ENCODE measurements at places on chromosomes 1 and 21. TPM values are rescaled to one million over a fixed set of nuclear protein-coding genes. Genes with fewer than 3 reads are reported as not detected.

- no peak overlapping the region for H3K27ac ChIP-seq
- no peaks in the 10 kb centered on the region for H3K4me1 ChIP-seq
- no peak overlapping the region for H3K4me3 ChIP-seq
- H3K27me3 ChIP-seq, result peaks cover 4% of the 10 kb centered on the region
- H3K36me3 ChIP-seq, result no peaks in the 10 kb centered on the region
These were observed 40.4 kb downstream of the TRIM11 start for GRCh38 chr1:228366062-228366865.

CHI3L2 gene
- not detected for total RNA-seq

GRCh38 chr1:157044326-157044725, 1.2 kb downstream of the ARHGEF11 start:
- H3K27ac ChIP-seq, result peak overlapping the region; percentile 2
- no peaks in the 10 kb centered on the region for H3K27me3 ChIP-seq
- DNase-seq, result no peak
- peak overlapping the region; percentile 94 for H3K4me3 ChIP-seq
- H3K36me3 ChIP-seq, result no peaks in the 10 kb centered on the region

GRCh38 chr1:15214527-15214926, 32.5 kb upstream of the FHAD1 start:
- H3K4me1 ChIP-seq, result peaks cover 11% of the 10 kb centered on the region
- no peak overlapping the region for H3K27ac ChIP-seq
- peaks cover 5% of the 10 kb centered on the region for H3K36me3 ChIP-seq
- H3K27me3 ChIP-seq, result no peaks in the 10 kb centered on the region
- no peak for DNase-seq
- no peak overlapping the region for H3K4me3 ChIP-seq

CSMD2 gene
- 0.27 TPM for total RNA-seq

SLC44A5 gene
- 15.4 TPM for total RNA-seq

DNA sequence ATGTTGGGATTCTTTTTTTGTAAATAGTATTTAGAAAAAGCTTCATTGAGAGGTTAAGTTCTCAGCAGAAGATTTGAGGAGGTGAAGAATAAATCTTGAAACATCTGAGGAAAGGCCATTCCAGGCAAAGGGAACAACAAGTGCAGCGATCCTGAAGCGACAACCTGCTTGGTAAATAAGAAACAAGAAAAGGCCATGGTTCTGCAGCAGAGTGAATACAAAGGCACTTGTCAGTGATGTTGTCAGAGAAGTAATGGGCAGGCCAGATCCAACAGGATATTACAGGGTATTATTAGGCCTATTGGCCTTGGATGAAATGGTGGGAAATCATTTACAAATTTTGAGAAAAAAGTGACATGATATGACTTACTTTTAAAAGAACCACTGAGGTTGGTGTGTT, 960.0 kb downstream of the PLA2G4A start:
- H3K4me1 ChIP-seq, result peaks cover 8% of the 10 kb centered on the region
- H3K27me3 ChIP-seq, result no peaks in the 10 kb centered on the region
- H3K36me3 ChIP-seq, result no peaks in the 10 kb centered on the region
- H3K4me3 ChIP-seq, result no peak overlapping the region

FOXD3 gene
- 0.39 TPM for total RNA-seq

DNA sequence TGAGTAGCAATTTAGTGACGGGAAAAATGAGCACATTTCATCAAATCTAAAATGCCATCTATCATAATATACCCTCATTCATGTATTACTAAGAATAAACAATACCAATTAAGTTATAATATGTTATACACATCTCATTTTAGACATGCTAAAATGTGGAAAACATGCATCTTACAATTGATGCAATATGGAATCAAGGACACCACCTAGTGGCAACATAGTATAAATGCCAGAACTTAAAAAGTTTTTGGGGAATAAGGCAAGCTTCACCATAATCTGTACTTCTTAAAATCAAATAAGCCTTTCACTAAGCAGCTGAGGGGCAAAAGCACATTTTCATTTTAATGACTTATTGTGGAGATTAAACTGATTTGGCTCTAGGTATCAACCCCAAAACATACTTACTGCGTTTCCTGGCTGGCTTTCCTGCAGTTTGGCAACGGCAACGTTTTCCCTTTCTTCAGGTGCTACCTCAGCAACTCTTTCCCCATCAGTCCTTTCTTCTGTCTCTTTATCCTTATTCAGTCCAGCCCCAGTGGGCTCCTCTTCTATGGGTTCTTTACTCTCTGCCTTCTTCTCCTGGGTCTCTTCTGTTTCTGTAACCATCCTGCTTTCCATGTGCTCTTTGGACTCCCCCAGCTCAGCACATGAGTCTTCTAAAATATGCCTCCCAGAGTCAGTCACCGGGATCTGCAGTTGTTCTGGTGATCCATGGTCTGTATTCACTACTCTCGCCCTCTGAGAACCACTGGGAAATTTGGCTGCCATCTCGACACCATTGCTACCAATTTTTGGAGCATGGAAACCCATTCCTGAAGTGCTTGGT, 11.4 kb downstream of the SDE2 start:
- peaks cover 7% of the 10 kb centered on the region for H3K36me3 ChIP-seq
- no peak overlapping the region for H3K27ac ChIP-seq
- H3K27me3 ChIP-seq, result no peaks in the 10 kb centered on the region
- peaks cover 2% of the 10 kb centered on the region for H3K4me1 ChIP-seq
- no peak overlapping the region for H3K4me3 ChIP-seq

GRCh38 chr1:8202182-8202905, 115.6 kb upstream of the SLC45A1 start:
- H3K36me3 ChIP-seq, result no peaks in the 10 kb centered on the region
- no peak overlapping the region for H3K27ac ChIP-seq
- no peak overlapping the region for H3K4me3 ChIP-seq
- DNase-seq, result no peak
- H3K4me1 ChIP-seq, result no peaks in the 10 kb centered on the region

GRCh38 chr1:103911450-103911849, 161.8 kb downstream of the AMY1C start:
- no peaks in the 10 kb centered on the region for H3K4me1 ChIP-seq
- H3K27ac ChIP-seq, result no peak overlapping the region
- H3K4me3 ChIP-seq, result no peak overlapping the region

OPTC gene
- total RNA-seq, result not detected

DNA sequence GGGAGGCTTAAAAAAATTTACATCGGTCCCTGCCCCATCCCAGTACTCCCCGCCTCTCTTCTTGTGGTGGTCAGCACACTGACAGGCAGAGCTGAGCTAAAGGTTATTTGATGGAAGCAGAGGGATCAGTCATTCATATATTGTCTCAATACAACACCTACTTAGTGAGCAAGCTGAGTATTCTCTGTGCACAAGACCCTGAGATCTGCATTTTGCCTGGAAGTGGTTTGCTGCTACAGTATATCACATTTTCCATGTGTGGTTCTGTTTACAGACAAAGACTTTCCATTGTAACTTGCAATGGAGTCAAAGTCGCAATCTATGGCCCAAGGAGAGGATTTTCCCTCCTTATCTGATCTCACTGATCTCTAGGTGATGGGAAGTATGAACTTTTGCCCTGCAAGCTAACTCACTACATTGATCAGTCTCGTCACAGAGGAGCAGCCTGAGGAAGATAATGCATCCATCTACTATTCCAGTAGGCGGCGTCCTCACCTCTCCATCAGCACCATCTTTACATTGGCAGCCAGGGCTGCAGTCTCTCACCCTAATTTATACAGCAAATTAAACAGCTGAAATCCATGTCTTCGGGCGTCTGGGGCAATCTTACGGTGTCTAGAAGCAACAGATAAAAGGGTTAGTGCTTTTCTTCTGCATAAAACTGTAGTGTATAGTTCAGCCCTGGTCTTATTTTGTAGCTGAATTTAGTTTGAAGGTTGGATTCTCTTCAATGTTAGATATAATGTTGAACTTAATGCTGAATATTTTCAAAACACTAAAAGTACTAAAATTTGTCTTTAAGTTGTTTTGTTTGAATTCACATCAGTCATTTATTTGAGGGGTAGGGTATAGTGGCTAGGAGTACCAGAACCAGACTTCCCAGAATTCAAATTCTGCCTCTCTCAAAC, 3.2 kb upstream of the TRAF5 start:
- peaks cover 6% of the 10 kb centered on the region for H3K27me3 ChIP-seq
- no peak overlapping the region for H3K4me3 ChIP-seq
- peak; percentile 62 for DNase-seq
- H3K36me3 ChIP-seq, result no peaks in the 10 kb centered on the region
- H3K27ac ChIP-seq, result no peak overlapping the region
- peaks cover 6% of the 10 kb centered on the region for H3K4me1 ChIP-seq

GPR37L1 gene
- not detected for total RNA-seq

LCE1F gene
- total RNA-seq, result not detected

Data from glutamatergic neuron (in vitro differentiated cells).